ENCODE measurements at places on chromosomes 1 and 21. TPM values are rescaled to one million over a fixed set of nuclear protein-coding genes. Genes with fewer than 3 reads are reported as not detected.

The SERTAD4 gene
- total RNA-seq: 0.48 TPM

DNA sequence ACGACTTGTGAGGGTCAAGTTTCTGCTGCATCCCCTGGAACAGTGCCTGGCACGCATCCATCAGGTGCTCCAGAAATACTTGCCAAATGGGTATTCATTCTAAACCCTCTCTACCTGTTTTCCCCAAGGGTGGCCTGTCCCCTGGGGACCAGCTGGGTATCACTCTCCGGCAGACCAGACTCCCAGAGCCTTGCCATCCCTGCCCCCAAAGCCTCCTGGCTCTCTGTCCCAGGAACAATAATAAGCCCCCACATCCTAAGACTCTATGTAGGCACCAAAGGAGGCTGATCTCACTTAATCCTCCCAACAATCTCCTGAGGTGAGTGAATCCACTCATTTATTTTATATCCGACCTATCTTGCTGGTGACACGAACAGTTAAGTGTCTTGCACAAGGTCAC, 96.7 kb downstream of the MRPL37 start:
- peak overlapping the region; percentile 3 for H3K27ac ChIP-seq
- DNase-seq: no peak
- H3K27me3 ChIP-seq: no peaks in the 10 kb centered on the region
- no peak overlapping the region for H3K4me3 ChIP-seq

GRCh38 chr1:59504276-59504675, 207.4 kb downstream of the FGGY start:
- H3K27me3 ChIP-seq: no peaks in the 10 kb centered on the region
- H3K27ac ChIP-seq: no peak overlapping the region
- H3K36me3 ChIP-seq: no peaks in the 10 kb centered on the region
- peaks cover 49% of the 10 kb centered on the region for H3K4me1 ChIP-seq

GRCh38 chr21:33866826-33867225, 48.8 kb downstream of the ATP5PO start:
- no peak for DNase-seq
- H3K4me1 ChIP-seq: no peaks in the 10 kb centered on the region
- H3K27me3 ChIP-seq: no peaks in the 10 kb centered on the region
- no peaks in the 10 kb centered on the region for H3K36me3 ChIP-seq
- no peak overlapping the region for H3K27ac ChIP-seq
- no peak overlapping the region for H3K4me3 ChIP-seq

DNA sequence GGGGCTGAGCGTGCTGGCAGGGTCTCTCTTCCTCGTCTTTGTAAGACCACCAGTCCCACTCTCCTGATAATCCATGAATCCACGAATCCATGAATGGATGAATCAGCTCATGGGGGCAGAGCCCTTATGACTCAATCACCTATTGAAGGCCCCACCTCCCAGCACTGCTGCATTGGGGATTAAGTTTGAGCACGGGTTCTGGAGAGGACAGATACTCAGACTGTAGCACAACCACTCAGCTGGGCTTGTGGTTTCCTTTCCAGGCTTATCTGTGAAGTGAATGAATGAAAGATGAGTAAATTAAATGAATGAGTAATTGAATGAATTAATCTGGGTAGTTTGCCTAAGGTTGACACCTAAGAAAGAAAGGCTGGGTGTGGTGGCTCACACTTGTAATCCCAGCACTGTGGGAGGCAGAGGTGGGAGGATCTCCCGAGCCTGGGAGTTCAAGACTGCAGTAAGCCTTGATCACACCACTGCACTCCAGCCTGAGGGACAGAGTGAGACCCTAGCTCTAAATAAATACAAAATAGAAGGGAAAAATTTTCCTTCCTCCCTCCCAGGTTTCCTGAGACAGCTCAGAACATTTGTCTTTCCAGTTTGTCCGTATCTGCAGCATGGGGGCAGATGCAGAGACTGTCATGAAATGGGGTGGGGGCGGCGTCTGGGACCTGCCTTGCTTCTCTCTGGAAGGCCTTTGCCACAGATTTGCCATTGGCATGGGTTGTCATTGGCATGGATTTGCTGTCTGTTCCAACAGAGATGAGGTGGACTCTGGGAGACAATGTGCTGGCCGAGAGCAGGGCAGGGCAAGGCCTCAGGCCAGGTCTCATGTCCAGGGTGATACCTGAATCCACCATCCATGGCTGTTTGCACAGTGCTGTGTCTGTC, 187.7 kb upstream of the C1orf174 start:
- no peaks in the 10 kb centered on the region for H3K27me3 ChIP-seq
- no peaks in the 10 kb centered on the region for H3K36me3 ChIP-seq
- DNase-seq: no peak
- H3K4me3 ChIP-seq: no peak overlapping the region

GRCh38 chr1:22457345-22457744, 5.7 kb downstream of the ZBTB40 start:
- H3K4me3 ChIP-seq: no peak overlapping the region
- no peaks in the 10 kb centered on the region for H3K36me3 ChIP-seq
- H3K4me1 ChIP-seq: peaks cover 51% of the 10 kb centered on the region

DNA sequence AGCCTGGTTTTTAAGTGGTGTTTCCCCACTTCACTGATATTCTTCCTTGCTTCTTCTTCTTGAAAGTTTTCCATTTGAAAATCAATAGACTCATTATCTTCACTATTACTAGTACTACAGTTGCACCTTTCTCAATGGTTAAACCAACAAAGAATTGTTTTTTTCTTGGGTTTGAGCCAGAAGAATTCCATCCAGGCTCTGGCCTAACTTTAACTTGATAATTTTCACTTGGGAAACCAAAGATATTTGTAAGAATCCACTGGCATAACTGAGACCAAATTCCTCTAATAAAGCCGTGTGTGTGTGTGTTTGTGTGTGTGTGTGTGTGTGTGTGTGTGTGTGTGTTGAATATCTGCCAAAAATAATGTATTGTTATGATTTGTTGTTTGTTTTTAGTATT, 103.2 kb downstream of the SGIP1 start:
- no peaks in the 10 kb centered on the region for H3K4me1 ChIP-seq
- DNase-seq: no peak
- no peaks in the 10 kb centered on the region for H3K36me3 ChIP-seq
- no peaks in the 10 kb centered on the region for H3K27me3 ChIP-seq

The PROX1 gene
- total RNA-seq: 20.5 TPM

GRCh38 chr1:56034847-56035481, 544.4 kb downstream of the PLPP3 start:
- no peaks in the 10 kb centered on the region for H3K27me3 ChIP-seq
- no peaks in the 10 kb centered on the region for H3K36me3 ChIP-seq
- H3K27ac ChIP-seq: no peak overlapping the region
- no peak for DNase-seq
- H3K4me3 ChIP-seq: no peak overlapping the region
- H3K4me1 ChIP-seq: peaks cover 3% of the 10 kb centered on the region
